NCI-H510A (cell line): ENCODE measurements at places on chromosomes 2 and 18.

GRCh38 chr2:42438685-42439084 is 55.1 kb downstream of the KCNG3 start:
- no peak for DNase-seq

- DNase-seq, result no peak
These were observed 5.9 kb downstream of the ASXL3 start for GRCh38 chr18:33583901-33584300.

DNA sequence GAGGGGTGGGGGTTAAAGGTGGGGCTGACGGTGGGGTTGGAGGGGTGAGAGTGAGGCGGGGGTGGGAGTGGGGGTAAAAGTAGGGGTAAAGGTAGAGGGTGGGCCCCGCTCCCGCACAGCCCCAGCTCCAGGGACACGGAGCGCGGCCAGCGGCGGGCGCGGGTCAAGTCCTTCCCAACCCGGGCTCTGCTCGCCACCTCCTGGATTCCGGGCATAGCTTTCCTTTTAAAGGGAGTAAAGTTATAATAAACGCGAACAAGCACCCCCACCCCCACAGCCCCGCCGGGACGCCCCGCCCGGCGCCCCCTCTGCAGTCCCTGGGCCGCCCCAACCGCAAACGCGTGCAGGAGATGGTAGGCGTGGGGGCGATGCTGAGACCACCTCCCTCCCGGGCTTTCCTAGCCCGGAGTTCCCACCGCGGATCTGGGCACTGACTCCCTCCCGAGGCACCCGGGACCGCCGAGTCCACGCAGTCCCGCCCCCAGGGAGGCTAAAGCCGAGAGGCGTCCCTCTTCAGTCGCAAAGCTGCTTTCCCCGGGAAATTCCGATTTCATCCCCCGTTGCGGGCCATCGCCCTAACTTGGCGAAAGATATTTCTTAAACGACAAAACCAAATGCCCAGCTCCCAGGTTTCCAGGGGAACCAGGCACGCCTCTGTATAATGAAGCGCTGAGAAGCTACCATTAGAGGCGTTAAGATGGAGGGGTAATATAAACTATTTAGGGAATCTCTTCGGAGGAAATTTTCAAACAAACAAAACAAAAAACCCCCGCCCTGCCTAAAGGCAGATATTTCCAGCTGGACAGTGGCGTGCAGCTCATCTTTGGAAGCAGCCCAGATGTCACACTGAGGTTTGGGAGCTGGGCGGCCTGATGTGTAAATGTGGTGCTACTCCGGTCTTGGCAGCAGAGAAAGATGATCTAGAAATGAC is at the start of gene LIMS2:
Gene LIMS2 (minus strand): TSS at position 200 of the 931 bp plus-strand sequence. CDS start 506 bp downstream, outside the sequence.
- DNase-seq, result no peak

DNA sequence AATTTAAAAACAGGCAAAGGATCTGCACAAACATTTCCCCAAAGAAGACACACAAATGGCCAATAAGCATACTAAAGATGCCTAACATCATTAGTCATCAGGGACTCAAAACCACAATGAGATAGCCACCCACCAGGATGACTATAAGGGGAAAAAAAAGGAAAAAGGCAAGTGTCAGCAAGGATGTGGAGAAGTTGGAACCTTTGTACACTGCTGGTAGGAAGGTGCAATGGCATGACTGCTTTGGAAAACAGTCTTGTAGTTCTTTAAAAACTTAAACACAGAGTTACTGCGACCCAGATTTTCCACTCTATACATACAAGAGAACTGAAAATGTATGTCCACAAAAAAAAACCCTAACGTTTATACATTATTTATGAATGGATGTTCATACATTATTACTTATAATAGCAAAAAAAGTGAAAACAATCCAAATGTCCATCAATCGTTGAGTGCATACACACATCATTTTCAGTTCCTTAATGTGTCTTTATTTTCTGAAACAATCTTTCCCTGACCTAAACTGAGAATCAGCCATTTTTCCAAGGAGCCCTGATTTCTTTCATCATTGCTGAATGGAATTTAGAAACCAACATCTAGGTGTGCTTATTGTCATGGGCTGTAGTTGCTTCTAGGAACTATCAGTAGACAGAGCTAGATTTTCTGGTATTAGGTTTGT is 64.7 kb upstream of the TLK1 start:
- no peak for DNase-seq

- no peak for DNase-seq
These were observed 2.1 kb upstream of the SPIRE1 start for GRCh38 chr18:12659904-12660605.

GRCh38 chr2:32506446-32506845 is 121.4 kb upstream of the TTC27 start:
- DNase-seq, result no peak

DNA sequence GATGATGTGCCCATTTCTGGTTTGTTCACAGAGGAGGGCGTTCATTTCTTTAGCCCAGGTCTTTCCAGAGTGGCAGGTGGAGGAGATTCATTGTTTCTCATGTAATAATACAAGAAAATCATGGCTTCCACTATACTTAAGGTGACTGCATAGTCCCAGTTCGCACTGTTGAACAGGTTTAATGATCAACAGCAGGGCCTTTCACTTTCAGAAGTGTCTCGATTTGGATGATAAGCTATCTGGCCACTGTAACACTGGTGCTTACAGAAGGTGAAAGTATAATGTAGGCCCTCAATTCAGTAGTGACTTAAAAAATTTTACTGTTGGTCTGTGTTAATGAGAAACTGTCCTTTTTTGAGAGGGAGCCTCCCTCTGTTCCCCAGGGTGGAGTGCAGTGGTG is 1.4 kb downstream of the RMC1 start:
- DNase-seq, result no peak

- no peak for DNase-seq
These were observed 34.4 kb downstream of the PLEKHA3 start for GRCh38 chr2:178514664-178515063.

DNA sequence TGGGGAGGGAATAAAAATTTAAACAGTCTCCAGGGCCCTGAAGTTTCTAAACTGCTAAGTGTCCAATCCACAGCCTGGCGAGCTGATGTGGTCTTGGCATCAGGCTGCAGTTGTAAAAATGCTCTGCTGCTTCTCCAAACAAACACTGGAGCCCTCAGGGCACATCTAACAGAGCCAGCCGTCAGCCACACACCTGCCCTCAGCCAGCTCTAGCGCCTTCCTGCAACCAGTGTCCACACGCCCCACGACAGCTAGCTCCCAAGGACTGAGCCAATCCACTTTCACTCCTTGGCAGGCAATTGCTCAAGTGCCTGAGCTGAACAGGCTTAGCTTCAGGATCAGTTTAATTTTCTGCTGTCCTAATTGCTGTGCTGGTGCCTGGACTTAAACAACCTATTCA is 446.4 kb upstream of the RAB12 start:
- peak; percentile 72 for DNase-seq
